Activated effector memory CD4-positive, alpha-beta T cell treated with anti-CD3 and anti-CD28 coated beads, Interleukin-2, amount 50 U/mL, for 16 hours (primary cell): ENCODE measurements at places on chromosomes 2 and 18.

DNA sequence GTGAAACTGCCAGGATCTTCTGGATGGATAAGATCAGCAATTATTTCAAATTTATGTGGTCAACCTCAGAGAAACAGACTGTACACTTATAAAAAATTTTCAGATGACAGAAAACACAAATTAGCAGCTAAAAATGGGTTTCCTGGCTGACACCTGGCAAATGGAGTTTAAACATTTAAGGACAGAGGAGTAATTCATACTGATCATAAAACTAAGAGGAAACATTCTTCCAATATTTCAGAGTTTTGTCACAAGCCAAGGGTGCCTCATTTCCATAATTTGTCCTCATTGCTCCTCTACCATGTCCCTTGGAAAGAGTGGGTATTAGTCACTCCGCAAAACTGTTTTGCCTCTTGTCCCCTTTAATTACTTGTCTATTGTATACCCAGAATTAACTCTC, 70.2 kb downstream of the TMEFF2 start:
- no peak for DNase-seq

GRCh38 chr2:61581716-61582115, 43.6 kb upstream of the XPO1 start:
- DNase-seq, result no peak

DNA sequence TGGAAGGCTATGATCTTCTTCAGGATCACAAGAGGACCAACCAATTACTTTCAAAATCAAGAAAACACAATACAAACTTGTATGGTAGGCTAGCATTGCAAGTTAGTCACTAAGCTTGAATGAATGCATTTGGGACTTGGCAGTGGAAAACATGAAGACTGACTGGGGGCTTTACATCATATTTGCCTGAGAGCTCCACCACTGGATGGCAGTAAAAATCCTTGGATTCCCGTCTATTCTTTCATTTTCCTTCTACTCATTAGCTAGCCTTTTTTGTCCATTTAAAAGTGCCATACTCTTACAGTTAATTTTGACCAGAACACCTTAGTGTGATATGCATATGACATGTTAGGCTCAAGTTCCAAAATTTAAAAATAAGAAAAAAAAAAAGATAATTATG, 63.5 kb upstream of the RASGRP3 start:
- DNase-seq, result no peak

DNA sequence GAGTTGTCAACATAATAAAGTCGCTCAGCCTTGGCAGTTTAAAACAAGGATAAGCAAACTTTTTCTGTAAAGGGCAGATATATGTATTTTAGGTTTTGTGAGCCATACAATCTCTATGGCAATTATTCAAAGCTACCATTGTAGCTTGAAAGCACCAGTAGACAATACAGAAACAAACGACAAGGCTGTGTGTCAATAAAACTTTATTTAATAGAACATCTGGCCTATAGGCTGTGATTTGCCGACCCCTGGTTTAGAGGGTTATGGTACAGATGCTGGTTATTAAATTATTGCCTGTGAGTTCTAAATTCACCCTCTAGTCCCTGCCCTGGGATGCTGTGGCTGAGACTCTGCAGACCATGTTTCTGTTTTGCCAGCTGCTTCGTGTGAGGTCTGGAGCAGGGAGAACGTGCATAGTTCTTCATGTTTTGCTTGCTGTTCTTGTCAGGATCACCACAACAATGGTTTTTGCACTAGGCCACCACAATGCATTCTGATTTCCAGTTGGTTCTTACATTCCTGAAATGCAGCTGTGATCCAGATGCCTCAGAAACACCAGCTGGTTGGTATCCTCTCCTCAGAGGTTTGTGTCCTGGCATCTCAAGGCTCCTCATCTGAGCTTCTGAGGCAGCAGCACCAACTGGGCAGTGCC, 46.6 kb downstream of the ICOS start:
- no peak for DNase-seq

- no peak for DNase-seq
Measured at GRCh38 chr2:227804975-227805374, 8.7 kb upstream of the CCL20 start.

- DNase-seq, result no peak
Measured at GRCh38 chr2:228072669-228073068, 108.8 kb downstream of the SPHKAP start.

- DNase-seq, result no peak
Measured at GRCh38 chr18:79476918-79477571, 81.3 kb downstream of the NFATC1 start.

DNA sequence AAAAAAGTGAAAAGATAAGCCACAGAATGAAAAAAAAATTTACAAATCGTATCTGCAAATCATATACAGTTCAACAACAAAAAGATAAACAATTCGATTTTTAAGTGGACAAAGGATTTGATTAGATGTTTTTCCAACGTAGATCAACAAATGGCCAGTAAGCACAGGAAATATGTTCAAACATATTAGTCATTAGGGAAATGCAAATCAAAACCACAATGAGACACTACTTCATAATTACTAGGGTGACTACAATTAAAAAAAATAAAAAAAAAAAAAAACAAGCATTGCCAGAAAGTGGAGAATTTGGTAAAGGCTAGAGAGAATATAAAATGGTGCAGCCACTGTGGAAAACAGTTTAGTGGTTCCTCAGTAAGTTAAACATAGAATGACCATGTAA, 38.3 kb upstream of the RNU4ATAC start:
- no peak for DNase-seq

GRCh38 chr2:173948842-173949241, 16.3 kb downstream of the SP3 start:
- no peak for DNase-seq

DNA sequence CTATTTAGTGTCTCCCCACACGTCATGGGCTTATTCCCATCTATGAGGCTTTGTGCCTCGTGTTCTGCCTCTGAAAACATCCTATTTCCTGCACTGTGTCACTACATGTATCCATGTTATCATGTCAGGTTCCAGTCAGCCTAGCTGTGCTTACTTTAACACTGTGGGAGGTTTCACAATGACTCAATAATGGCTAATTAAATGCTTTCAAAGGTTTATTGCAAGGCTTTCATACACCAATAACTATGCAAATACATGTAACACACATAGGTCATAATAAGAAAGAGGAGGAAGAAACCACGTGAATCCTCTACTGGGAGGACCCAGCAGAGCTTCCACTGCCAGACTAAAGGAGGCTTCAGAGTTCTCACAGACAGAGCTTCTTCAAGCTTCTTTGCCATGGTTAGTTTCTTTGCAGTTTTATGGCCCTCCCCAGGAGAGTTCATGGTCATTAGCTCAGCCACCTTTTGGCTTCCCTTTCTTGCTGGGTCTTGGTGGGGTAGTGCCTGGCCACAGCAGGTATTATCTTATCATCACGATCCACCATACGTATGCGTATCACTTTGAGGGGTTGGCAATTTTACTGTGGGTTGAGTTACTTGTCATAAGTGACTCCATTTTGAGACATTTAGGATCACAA, 5.1 kb upstream of the COLEC12 start:
- no peak for DNase-seq

DNA sequence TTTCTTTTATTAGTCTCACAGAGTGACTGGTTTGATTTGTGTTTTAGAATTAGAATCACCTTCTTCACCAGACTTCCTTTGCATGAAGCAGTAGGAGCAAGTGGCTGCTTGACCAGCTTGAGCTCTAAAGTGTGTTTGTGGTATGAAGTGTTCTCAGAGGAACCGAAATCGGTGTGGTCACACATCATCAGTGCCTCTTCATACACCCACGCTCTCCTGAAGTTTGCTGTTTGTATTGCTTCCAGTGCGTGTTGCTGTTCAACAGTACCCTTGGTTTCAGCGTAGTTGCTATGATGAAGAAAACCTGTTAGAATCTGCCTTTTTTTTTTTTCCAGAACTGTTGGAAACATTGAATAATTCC, 77.9 kb downstream of the LIMS1 start:
- DNase-seq, result peak; percentile 77
